ENCODE measurements at places on chromosomes 2 and 18.

- DNase-seq = no peak
These were observed 232.1 kb downstream of the RBM43 start for GRCh38 chr2:151029406-151030157.

DNA sequence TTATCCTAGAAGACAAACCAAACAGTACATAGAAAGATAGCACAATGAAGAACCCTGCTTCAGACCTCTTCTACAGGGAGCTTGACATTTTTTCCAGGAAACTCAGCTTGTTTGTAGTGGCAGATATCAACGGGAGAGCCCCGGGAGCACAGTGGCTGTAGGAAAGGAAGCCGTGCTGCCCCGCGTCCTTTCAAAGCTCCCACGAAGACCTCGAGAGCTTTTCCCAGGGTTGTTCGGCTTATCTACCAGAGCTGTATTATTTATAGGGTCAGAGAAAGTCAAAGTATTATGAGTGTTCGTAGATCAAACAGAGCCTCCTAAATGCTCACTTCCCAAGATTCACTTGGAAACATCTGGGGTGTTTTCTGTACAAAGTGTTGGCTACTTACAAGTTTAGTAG, 167.1 kb upstream of the COPS8 start:
- DNase-seq = no peak

- no peak for DNase-seq
These were observed 61.3 kb downstream of the EFEMP1 start for GRCh38 chr2:55862246-55862645.

DNA sequence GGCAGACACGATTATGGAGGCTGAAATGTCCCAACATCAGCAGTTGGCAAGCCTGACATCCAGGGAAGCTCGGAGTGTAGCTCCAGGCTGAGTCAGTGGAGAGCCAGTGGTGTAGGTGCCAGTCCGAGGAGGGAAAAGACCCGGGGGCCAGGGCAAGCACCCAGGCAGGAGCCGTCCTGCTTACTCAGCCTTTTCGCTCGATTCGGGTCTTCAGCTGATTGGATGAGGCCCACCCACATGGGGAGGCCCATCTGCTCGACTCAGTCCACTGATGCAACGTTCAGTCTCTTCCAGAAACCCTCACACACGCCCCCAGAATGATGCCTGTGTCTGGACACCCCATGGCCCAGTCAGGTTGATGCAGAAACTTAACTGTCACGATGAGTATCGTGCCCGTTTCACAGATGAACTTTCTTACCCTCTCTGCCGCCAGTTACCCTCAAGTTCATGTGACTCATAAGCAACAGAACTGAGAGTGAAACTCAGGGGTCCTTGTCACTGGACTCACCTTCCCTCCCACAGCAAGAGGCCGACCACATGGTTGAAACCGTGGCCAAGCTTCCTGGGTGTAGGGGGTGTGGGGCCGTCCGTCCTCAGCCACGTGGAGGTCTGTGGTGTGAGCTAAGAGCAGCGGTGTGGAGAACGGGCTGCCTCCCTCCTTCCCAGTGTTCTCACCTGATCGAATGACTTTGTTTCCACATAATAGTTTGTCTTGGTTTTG, 197.4 kb upstream of the HDAC4 start:
- no peak for DNase-seq

GRCh38 chr2:46847185-46847710, 68.4 kb downstream of the MCFD2 start:
- no peak for DNase-seq

DNA sequence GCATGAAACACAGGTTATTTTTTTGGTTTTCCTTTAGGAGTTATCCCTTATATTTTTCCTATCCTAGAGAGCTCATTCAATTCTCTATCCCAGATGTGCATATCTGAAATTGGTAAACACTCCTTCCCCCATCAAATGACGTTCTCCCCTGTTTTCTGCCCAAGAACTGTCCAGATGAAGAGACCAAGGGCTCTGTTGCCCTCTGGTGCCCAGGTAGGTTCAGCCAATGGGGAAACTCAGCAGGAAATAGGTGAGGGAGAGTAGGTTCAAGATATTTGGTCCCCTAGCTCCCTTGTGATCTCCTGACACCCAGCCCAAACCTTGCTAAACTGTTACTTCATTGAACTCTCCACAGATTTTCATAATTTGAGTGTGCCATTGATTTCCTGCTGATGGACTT, 14.1 kb upstream of the INO80C start:
- DNase-seq = no peak

DNA sequence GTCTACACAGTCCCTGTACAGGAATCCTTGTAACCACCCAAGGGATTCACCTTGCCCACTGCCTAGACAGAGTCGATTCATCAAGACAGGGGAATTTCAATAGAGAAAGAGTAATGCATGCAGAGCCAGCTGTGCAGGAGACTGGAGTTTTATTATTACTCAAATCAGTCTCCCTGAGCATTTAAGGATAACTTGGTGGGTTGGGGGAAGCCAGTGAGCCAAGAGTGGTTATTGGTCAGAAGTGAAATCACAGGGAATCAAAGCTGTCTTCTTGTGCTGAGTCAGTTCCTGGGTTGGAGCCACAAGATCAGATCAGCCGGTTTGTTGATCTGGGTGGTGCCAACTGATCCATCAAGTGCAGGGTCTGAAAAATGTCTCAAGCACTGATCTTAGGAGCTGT, 17.8 kb upstream of the FAM98A start:
- DNase-seq = no peak

GRCh38 chr2:202687276-202687675, 52.5 kb downstream of the FAM117B start:
- DNase-seq = no peak

- no peak for DNase-seq
These were observed 135.9 kb upstream of the TWIST2 start for GRCh38 chr2:238712011-238712410.

DNA sequence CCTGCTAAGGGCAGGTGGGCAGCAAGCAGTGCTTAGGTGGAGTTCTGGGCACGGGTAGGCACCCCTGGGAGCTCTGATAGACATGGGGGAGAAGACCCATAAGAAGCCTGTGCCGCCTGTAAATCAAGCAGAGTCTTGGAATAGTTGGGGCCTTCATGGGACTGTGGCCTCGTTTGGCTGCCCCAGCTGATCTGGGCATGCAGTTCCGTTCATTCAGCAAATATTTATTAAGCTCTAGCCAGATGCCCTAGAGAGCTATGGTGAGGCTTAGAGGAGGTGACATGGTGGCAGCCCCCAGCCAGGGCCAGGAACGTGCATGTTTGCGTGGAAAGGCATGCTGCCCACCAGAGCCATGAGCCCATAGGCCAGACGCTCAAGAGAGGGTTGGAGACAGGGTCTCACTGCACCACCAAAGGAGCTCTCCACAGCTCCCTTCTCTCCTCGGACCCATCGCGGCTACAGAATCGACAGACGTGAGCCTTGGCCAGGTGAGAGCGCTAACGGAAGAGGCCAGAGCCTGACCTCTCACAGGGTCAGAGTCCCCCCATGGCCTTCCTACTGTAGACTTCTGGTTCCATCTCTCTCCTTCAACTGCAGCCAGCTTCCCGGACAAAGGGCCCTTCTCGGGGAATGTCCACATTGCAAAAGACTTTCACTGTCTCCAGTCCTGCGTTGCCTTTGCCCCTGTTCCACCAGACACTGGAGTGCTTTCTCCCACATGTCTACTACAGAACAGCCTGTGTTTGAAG, 135.7 kb downstream of the INHBB start:
- DNase-seq = no peak

DNA sequence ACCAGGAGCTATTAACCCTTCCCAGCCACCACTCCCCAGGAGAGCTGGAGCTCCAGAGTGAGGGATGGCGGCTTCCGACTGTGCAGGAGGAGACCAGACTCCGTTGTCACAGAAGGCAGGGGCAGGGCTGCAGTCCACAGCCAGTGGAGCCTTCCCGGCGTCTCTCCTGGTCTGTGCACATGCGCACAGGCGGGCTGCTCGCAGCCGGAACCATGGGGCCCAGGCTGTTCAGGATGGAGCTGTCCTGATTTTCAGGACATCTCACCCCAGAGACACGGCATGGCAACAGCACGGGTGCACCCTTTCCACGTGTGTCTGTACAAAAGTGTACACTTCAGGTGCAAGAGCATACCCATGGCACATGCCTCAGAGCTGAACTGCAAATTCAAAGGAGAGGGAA, 28.9 kb downstream of the EIPR1 start:
- no peak for DNase-seq

DNA sequence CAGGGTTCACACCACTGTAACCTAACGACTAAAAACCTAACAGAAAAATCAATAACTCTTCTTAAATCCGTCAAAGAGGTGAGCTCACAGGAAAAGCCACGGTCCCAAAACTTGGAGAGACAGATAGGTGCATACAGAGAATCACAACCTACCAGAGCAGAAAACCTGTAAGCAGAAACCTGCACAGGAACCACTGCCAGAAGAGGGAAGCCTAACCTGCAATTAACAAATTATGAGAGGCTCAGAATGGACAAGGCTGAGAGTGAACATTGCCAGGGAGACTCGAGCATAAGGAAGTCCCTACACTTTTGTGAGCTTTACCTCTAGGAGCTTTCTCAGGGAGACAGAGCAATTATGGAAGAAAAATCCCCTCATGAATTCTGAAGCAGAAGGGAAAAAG, 156.2 kb upstream of the NETO1 start:
- DNase-seq = no peak

GRCh38 chr18:23203891-23204432, 68.7 kb downstream of the CABLES1 start:
- DNase-seq = no peak
